NCI-H1436 treated with DMSO at 0.1 percent for 48 hours (cell line): ENCODE measurements at places on chromosomes 11 and 22.

- no peak for DNase-seq
These were observed 309.8 kb upstream of the CNTN5 start for GRCh38 chr11:98710986-98711385.

DNA sequence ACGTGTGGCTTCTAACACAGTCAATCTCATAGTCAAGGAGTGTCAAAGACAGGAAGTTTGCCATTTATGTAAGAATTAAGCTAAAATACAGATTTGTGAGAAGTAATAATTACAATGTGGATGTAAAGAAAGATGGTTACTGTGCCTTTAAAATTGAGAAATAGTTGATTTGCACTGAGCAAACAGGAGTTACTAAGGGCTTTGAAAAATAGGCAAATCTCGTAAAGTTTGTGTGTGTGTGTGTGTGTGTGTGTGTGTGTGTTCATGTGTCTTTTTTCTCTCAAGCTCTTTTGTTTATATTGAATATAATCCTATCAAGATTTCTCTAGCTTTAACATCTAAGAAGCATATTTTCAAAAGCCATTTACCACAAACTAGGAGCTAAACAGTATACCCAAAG lies 2284.5 kb downstream of the LRRC4C start:
- no peak for DNase-seq

DNA sequence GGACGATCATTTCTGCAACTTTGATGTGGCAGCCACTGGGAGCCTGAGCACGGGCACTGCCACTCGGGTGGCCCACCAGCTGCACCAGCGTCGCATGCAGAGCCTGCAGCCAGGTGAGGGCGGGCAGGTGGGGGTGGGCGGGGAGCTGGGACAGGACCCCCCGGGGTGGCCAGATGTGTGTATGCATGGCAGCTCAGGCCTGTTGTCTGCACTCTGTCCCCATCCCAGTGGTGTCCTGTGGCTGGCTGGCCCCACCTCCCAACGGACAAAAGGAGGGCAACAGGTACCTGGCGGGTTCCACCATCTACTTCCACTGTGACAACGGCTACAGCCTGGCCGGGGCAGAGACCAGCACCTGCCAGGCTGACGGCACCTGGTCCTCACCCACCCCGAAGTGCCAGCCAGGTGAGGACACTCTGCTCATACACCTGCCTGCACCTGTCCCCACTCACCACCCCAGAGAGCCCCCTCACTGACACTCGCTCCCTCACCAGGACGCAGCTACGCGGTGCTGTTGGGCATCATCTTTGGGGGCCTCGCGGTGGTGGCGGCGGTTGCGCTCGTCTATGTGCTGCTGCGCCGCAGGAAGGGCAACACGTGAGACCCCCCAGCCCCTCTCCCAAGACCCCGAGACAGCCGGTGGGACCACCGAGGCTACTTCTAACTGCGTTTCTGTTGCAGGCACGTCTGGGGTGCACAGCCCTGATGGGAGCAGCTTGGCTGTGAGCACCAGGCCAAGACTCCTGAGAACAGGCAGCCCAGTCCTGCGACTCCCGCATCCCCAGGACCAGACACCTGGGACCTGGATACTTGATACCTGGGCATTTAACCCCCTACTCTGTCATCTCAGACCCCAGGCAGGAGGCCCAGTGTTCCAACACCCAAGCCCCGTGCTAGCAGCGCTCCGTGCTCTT lies 6.7 kb downstream of the SUSD2 start:
- no peak for DNase-seq

GRCh38 chr11:121767433-121767832 lies 314.7 kb upstream of the SORL1-AS1 start:
- DNase-seq, result no peak

- no peak for DNase-seq
These were observed 44.4 kb upstream of the ANO1 start for GRCh38 chr11:70033711-70034070.

- DNase-seq, result no peak
These were observed 59.6 kb upstream of the SYN3 start for GRCh38 chr22:33117821-33118220.

DNA sequence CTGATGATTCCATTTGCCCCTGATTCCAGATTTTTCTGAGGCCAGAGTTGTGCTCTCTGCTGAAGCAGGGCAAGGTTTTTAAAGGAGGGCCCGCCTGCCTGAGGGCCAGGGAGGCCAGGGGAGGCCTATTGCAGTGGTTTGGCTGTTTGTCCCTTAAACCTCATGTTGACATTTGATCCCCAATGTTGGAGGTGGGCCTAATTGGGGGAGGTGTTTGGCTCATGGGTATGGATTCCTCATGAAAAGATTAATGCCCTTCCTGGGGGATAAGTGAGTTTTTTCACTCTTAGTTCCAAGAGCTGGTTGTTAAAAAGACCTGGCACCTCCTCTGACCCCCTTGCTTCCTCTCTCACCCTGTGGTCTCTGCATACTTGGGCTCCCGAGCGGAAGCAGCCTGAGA lies 9.2 kb downstream of the GAL3ST3 start:
- DNase-seq, result no peak

DNA sequence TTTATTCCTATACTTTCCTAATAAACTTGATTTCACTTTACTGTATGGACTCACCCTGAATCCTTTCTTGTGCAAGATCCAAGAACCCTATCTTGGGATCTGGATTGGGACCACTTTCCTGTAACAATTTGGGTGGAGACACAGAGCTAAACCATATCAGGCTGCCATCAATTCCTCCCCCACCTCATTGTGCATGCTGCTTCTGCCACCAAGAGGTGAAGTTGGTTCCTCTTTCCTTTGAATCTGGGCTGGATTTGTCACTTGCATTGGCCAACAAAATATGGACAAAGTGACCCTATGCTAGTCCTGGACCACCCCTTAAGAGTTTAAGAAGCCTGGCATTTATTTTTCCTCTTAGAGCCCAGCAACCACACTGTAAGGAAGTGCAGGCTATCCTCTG lies 39.4 kb upstream of the CEP295 start:
- DNase-seq, result no peak

GRCh38 chr11:108663154-108663877 lies 1.6 kb upstream of the DDX10 start:
- DNase-seq, result no peak

- DNase-seq, result no peak
These were observed 81.2 kb downstream of the EXT2 start for GRCh38 chr11:44176546-44177213.

DNA sequence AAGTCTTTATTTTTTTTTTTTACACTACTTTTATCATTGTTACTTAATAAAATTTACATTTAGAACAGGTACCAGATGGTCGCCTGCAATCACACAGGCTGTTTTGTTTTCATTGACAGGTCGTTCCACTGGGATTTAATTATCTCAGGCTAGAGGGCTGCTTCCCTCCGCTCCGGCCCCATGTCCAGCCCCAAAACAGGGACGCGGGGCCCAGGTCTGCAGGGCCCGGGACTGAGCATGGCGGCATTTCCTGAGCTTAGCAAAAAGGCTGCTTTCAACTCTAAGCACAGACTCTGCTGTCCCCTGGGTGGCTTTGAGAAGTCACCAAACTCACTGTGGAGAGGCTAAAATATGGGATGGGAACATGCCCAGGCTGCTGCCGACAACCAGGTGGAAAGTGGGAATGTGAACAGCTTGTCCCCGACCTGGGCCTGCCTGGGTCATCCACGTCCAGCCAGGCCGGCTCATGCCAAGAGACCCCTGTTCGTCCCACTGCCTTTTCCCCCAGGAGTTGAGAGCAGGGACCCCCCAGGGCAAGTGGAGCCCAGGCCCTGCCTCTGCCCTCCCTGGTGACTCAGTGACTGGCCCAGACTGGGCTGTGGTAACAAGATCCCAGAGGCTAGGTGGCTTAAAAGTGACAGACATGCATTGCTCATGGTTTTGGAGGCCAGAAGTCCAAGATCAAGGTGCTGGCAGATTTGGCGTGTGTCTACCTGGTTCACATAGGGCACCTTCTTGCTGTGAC lies 150.0 kb downstream of the SHANK2 start:
- DNase-seq, result no peak

DNA sequence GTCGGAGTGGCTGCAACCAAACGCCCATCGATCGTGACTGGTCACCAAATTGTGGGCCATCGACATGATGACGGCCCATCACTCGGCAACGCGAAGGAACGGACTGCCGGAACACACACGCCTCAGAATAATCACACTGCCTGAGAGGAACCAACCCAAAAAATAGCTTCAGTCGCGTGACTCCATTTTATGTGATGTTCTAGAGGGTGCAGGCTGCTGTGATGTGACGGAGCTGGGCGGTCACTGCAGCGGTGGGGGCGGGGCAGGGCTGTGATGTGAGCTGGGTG lies 174.6 kb downstream of the CTTN start:
- no peak for DNase-seq

GRCh38 chr22:39956932-39957664 lies 3.1 kb upstream of the TMA7B start:
- DNase-seq, result no peak

DNA sequence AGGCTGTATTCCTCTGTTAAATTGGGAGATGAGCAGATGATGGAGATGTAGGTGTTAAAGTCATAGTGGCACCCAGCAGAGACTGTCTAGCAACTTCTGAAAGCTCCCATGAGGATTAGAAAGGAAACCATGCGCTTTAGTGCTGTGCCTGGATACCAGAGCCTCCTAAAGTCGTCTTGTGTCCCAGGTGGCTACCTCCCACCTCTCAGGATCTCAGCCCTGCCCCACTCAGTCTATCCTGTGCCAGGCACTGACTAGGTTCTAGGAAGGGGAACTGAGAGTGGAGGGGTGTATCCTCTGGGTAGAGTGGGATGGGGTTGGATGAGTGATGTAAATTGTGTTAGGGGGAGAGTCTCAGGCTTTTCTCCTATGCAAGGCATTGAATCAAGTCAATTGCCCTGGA lies 60.2 kb downstream of the KIAA1671 start:
- no peak for DNase-seq

- DNase-seq, result no peak
These were observed at the start of gene TRIM29 for GRCh38 chr11:120137611-120138521. TRIM29 (minus strand) TSS chr11:120138113; CDS start chr11:120138031, 82 bp downstream.

DNA sequence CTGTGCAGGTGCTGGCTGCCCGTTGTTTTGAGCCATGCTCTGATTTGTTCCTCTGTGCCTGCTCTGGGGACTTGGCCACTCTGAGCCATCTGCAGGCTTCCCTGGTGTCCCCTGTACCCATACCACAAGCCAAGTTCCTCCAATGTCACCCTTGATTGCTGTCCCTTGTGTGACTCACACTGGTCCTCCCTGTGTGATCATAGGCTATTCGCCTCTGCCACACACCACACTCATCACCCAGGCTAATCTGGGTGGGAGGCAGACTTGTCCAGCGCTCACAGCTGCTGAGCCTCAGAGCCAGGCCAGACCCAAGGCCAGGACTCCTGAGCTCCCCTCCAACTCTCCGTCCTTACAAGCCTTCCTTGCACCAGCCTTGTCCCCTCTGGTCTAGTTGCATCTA lies 31.7 kb downstream of the IGF2 start:
- no peak for DNase-seq

DNA sequence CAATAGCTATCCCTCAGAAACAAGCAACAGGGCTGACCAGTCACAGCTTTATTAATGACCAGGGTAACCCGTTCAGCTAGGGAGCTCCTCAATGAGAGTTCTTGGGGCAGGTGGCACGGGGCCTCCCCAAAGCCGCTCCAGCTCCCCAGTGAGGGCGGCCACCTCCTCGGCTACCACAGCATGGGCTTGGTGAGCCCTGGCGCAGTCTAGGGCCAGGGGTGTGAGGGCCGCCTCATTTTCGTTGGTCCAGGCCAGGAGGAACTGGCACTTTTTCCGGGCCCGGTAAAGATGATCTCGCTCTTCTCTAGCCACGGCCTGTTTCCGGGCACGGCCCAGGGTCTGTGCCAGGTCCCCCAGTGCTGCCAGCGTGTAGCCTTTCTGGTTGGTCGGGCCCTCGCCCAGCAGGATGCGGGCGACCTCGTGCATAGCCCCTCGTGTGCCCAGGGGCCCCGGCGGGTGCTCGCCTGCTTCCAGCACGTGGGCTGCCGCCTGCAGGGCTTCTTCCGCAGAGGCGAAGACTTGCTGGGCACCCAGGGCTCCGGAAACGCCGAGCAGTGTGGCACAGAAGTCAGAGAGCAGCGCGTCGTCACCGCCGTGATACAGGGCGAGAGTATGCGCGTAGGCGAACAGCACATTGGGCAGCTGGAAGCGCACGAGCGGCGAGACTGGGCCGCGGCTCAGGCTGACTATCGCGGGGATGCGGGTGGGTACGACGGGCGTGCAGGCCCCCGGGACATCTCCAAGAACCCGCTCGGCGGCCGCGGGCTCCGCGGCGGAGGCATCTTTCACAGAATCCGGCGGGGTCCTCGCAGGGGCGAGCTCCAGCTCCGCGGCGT lies 913 bp downstream of the ZNHIT2 start:
- no peak for DNase-seq

DNA sequence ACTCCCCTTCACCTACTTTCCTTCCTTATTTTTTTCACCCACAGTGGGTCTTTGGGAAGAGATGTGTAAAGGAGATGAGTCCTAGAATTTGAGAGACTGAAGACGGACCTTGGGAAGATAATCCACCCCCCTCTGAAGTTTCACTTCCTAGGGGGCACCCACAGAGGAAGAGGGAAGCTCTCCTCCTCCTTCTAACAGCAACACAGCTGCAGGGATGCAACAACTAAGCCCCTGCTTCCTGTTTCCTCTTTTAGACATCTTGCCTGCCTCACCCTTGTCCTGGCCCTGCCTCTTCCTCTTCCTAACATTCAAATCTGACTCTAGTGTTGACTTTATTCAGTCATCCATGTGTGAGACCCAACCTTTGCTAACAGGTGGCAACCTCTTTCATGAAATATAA lies 424.6 kb downstream of the BUD13 start:
- DNase-seq, result no peak

DNA sequence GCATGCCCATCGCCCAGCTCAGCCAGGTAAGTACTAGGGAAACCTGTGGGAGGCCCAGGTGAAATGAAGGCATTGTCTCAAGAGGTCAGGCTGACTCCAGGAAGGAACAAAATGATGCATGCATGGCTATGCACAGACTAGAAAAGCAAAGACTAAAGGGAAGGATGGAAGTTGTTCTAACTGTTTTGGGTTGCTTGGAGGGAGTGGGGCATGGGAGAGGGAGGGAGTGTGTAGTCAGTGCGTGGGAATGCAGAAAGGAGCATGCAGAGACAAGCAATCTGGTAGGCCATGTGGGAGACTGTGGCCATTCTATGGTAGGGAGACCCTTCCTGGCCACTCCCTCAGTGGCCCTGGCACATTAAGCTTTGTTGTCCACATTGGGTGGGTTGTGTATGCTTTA lies 2.9 kb downstream of the MICAL3 start:
- no peak for DNase-seq

GRCh38 chr11:2380807-2381350 lies 3.8 kb downstream of the CD81 start:
- no peak for DNase-seq

- DNase-seq, result no peak
These were observed 22.4 kb downstream of the SLC37A2 start for GRCh38 chr11:125085301-125086081.

GRCh38 chr11:133941546-133941945 lies 15.2 kb downstream of the IGSF9B start:
- DNase-seq, result no peak

DNA sequence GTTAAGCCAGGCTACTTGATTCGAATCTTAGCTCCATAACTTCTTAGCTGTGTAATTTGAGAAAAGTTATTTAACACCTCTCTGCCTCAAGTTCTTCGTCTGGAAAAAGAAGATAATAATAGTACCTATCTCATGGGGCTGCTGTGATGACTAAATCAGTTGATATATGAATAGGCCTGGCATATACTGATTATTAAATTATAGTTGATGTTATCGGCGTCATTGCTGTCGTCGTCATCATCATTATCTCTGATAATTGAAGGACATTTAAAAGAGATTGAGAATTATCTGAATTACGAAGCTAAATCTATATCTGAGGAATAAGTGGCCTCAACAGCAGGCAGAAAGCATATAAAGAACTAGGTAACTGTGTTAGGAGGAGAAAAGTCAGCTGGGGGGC lies 145.0 kb downstream of the APOL5 start:
- no peak for DNase-seq
